NCI-H187 (cell line): ENCODE measurements at places on chromosomes 11 and 22.

- DNase-seq = no peak
These were observed 1.4 kb upstream of the CPT1A start for GRCh38 chr11:68843052-68843561.

GRCh38 chr11:61880031-61880430 is 11.3 kb downstream of the FADS3 start:
- DNase-seq = no peak

DNA sequence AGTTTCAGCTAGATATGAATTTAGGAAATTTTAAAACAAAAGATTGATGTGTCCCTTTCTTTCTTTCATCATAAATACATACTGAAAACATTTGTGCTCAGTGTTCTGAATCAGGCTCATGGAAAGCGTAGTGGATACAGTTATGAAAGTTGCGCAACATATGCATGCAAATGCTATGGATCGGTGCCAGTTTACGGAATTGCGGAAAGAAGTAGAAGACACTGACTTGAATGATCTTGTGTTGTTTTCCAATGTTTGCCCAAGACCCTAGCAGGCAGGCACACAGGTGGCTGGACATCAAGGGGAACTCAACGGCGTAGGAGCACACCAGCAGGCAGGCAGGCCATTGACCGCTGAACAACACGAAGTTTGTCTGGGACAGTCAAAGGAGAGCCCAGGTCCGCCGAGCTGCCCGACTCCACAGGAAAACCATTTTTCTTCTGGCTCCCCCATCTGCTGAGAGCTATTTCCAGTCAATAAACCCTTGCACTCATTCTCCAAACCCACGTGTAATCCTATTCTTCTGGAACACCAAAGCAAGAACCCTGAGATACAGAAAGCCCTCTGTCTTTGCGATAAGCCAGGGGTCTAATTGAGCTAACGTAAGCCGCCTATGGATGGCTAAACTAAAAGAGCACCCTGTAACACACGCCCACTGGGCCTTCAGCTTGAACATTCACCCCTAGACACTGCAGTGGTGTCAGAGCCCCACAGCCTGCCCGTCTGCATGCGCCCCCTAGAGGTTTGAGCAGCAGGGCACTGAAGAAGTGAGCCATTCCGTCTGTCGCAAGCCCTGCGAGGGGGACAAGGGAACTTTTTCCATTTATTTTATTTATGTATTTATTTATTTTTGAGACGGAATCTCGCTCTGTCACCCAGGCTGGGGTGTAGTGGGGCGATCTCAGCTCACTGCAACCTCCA is 7.4 kb upstream of the BIRC3 start:
- no peak for DNase-seq

GRCh38 chr11:17600316-17601255 is 53.5 kb downstream of the OTOG start:
- DNase-seq = no peak

- DNase-seq = no peak
These were observed 28.2 kb upstream of the DGKZ start for GRCh38 chr11:46319074-46319453.

DNA sequence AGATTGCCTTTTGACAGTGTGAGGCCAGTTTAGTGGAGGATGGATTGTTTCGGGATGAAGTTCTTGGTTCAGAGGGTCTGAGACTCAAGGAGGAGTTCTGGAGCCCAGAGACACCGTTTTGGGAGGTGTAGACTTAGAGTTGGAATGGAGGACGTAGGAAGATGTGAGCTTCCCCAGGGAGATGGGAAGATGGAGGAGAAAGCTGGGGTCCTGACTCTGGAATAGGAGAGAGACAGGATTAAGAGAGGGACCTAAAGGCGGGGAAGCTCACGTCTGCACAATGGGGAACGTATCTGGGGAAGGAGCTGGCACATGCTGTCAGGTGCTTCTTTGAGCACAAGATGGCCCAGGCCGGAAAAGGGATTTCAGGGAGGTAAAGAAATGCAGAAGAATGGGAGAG is 71.3 kb upstream of the CLDN5 start:
- no peak for DNase-seq

DNA sequence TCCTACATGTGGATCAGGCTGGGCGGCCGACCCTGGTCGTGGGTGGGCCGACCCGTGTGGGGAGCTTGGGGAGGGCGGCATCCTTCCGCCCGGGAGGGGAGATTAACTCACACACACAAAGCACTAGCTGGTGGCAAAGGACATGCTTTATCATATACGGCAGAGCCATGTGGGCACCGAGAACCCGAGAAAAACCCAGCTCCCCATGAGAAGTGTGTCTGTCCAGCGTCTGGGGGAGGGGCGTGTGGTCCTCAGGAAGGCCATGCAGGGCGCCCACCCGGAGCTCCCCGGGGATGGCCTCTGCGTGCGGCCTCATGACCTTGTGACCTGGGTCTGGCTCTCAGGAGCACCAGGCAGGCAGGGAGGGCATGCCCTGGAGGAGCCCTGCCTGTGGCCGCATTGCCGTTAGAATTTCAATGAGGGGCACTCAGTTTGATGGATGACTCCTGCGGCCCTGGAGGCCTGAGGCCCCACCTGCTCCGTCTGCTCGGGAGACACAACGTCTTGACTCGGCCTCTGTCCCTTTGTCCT is 39.4 kb upstream of the TOLLIP start:
- no peak for DNase-seq

DNA sequence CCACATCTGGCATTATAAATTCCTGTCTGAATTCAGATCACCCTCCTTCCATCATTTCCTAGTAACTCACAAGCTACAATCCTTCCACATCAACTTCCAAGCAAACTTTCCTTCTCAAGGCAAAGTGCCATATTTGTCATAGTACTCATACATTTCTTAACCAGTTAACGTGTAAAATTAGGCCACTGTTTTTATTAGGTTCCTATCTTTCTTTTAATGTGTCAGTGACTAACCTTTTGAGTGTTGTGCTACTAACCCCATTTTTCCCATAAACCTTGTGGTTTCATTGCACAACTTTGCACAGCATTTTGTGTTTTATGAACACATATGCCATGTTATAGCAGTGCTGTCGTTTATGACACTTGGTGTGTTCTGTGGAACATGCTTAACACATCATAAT is 90.1 kb downstream of the KIF18A start:
- no peak for DNase-seq

DNA sequence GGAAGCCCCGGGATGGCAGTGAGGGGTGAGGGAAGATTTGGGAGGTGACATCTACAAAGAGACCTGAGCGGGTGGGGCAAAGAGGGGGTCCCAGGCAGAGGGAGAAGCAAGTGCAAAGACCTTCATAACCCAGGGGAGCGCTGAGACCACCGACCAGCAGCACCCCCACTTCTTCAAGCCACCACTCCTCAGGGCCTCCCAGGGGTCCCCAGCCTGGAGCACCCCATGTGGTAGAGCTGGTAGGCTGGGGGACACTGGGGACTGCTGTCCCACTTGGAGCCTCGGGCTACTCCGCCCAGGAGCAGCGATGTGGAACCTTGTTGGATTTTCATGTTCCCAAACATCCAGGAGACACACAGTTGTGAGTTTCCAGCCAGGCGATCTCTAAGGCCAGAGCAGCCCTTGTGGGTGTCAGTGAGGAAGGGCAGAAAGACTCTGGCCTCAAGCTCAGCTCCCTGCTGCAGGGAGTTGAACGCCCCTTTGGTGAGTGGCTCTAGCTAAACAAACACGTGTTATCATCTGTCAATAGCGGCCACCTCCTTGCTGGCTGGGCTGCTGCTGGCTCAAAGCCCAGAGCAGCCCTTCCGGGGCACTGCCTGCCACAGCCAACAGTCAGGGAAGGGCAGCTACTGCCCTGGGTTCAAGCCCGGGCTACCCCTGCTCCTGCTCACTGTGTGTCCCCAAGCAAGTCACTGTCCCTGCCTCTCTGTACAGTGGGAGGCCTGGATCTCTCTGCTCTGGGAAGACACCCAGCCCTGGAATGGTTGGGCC is 25.7 kb upstream of the CHKA start:
- peak; percentile 6 for DNase-seq

- no peak for DNase-seq
These were observed 335 bp upstream of the SEZ6L start for GRCh38 chr22:26168939-26169314.

DNA sequence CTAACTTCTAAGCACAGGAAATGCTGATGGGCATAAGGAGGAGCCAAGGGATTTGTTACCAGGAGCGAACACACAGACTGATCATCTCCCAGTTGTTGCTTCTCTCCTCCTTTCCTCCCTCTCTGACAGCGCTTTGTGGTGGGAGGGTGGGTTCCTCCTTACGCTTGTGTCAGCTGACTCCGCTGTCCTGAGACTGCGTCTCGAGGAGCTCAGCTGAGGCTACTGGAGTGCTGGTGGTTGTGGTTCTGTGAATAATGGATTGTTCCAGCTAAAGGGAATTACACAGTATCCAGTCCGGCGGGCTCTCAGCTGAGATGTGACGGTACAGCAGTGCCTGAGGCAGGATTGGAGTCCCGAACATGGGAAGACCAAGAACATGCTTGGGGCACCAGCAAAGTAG is 113.4 kb downstream of the CTNND1 start:
- DNase-seq = no peak

DNA sequence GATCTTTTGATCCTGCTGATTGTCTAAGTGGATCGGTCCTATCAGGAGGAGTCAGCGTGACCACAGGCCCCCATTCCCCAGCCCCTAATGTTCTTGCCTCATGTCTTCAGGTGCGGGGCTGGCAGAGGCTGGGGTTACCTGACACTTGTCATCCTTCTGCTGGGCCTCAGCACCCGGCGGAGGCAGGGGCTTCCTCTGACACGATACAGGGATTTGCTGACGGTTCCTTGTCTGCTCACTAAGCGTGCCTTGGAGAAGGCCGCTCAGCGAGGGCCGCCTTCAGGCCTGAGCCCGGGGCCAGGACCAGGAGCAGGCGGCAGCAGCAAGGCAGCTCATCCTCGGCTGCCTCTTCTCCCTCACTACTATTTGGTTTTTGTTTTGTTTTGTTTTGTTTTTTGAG is 45.7 kb upstream of the KCNQ1OT1 start:
- DNase-seq = no peak

DNA sequence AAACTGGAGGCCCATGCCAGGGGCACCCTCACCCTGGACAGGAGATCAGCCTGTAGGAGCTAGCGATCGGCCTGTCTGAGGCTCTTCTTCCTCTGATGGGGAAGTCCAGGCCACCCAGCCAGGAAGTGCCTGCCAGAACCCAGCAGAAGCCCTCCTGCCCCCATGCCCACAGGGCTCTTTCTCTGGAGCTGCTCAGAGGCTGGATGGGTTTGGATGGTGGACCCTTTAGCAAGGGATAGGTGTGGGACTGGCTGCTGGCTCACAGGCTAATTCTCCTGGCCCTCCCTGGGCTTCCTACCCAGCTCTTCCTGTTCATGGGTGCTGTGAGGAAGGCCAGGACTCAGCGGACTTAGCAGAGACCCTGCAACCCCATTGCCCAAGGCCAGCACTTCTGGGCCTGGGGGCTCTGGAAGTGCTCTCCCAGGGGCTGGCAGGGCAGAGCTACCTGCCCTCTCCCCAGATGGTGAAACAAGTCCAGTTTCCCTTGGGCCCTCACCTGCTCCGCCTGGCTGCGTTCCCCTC is 7.6 kb downstream of the FXYD2 start:
- DNase-seq = no peak

DNA sequence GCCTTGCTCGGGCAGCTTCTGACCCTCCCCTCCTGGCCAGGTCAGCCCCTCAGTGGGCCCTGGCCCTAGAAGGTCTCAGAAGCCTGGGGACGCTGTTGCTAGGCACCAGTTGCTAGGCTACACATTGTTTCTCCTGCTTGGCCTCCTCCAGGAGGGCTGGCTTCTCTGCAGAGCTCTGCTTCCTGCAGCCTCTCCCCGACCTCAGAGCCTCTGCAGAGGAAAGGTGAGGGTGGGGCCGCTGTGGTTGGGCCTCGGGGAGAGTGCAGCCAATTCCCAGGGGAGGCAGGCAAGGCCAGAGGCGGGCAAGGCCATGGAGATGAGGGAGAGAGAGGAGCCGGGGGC is 27.6 kb upstream of the LRRC10B start:
- DNase-seq = peak; percentile 56

DNA sequence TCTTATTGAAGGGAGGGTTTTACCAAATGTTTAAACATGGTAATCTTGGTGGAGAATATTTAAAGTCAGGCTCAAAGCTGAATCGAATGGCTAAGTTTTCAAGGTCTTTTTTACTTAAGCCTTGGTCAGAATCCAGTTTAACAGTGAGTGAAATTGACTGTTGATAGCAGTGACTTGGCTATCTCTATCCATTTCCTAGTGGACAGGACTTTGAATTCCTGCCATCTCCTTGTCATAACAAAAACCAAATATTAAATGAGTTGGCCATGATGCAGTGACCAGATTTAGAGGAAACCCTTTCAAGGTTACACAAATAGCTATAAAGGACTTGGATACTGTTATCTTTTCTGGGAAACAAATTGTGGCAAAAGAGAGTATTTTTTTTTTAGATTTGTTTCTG is 92.0 kb downstream of the JRKL start:
- no peak for DNase-seq

- no peak for DNase-seq
These were observed 45.1 kb downstream of the CEP57 start for GRCh38 chr11:95835351-95835750.

DNA sequence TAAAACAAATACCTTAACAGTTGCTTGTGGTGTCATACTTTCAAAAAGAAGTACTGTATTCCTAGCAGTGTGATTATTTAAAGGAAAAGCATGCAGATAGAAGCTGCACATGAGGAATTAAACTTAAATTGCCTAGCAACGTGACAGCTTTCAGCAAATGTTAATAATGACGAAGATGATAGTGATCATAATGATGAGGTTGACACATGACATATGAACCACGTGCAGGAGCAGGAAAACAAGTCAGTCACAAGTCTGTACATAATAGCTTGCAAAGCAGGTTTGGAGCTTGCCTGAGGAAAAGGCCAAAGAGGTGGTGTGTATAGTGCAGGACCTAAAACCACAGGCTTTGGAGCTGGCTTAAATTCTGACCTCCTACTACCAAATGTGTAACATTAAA is 30.6 kb upstream of the PIK3C2A start:
- no peak for DNase-seq

DNA sequence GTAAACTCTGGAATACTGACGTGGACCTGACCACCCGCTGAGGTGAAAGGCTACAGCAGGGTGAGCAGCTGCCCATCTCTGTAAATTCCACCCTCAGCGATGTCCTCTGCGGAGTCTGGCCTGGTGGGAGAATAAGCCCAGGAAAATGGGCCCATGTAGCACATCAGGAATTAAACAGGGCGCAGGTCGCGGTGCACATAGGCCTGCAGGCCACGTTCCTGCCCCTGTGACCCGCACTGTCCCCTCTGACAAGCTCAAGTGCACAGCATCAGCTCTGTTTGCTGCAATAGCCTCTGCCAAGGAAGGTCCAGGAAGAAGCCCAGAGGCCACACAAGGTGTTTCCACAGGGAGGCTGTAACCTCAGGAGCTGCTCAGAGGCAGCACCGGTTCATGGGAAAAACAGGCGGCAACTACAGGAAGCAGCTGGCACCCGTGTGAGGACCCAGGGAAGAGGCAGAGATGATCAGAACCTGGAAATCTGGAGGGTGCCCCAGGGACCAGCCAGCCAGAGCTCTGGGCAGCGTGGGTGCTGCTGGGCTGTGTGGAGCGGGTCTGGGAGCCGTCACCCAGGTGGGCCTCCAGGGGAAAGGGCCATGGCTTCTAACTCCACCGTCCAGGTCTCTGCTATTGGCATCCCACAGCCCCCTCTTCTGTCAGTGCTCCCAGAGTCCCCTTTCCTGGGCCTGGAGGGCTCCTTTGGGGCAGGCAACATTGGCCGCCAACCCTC is 808 bp upstream of the IFITM2 start:
- DNase-seq = no peak
